Globus pallidus (tissue), 1 donor: ENCODE measurements at places on chromosomes 5 and 9.

DNA sequence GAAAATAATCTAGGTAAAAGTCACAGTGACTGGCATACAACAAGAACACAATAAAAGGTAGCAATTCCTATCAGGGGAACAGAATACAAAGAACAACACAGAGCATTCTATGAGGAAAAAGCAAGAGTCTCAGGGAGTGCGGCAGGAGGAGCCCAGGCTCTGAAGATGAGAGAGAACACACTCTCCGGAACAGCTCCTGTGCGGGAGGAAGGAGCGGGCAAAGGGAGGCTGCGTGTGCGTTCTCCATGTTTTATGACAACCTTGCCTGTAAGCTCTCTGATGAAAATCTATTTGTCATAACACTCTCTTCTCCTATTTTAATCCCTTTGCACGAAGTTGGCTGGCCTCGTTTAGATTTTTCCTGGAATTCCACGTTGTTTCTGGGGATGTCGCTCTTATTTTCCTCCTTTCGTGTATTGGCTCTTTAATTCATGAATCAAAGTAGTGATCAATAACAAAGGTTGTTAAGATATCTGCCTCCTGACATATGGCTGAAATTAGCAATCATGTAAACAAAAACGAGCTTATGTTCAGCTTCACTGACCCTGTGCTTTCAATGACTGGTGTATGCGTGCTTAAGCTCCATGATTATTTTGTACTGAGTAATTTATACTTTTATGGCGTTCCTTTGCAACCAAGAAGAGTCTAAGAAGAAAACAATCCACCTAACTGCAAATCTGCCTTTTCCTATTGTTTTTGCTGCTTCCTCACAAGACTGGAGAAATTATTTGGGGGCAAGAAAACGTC is 109.5 kb downstream of the MYO10 start:
- DNase-seq, result no peak

- no peak for DNase-seq
These were observed 987 bp downstream of the FBXW5 start for GRCh38 chr9:136943291-136944211.

GRCh38 chr9:84756171-84756570 is 86.6 kb downstream of the NTRK2 start:
- peak; percentile 74 for DNase-seq

GRCh38 chr5:766666-767431 is 17.7 kb downstream of the ZDHHC11B start:
- DNase-seq, result no peak

- no peak for DNase-seq
These were observed 138.2 kb downstream of the MVB12B start for GRCh38 chr9:126464694-126465441.

DNA sequence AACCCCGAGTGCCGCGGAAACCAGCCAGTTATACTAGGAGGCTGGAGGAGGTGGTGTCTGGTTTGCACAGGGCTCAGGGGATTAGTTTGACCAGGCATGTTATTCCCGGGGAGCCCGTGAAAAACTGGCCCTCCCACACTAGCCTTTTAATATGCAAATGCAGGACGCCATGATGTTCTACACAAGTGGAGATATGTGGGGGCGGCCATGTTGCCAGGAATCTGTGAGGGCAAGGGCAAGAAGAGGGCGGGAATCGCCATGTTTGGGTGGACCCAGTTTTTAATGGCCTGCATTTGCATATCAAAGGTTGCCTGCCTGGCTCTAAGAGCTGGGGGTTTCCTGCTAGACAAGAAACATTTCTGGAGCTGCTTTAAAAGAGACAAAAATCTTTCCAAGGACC is 940.7 kb downstream of the CDH18 start:
- no peak for DNase-seq

- DNase-seq, result no peak
These were observed 3.4 kb upstream of the F12 start for GRCh38 chr5:177412603-177413233.

GRCh38 chr9:107856633-107857032 is 367.1 kb upstream of the KLF4 start:
- DNase-seq, result no peak

DNA sequence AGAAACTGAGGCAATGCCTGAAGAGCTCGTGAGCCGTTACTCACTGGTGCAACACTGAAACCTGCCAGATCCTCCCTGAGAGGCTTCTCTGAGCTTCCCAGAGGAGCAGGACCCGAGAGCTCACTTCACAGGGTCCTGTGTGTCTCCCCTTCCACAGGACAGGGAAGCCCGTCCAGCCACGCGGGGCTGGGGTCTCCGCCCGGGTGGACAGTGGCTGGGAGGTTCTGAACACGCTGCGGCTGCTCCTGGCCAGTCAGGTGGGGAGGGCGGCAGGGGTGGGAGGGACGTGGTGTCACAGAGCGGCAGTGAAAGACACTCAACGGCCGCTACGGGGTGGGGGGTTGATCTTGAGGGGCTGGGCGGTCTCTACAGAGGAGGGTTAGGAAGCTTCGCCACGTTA is 290 bp upstream of the ZDHHC11 start:
- DNase-seq, result no peak

DNA sequence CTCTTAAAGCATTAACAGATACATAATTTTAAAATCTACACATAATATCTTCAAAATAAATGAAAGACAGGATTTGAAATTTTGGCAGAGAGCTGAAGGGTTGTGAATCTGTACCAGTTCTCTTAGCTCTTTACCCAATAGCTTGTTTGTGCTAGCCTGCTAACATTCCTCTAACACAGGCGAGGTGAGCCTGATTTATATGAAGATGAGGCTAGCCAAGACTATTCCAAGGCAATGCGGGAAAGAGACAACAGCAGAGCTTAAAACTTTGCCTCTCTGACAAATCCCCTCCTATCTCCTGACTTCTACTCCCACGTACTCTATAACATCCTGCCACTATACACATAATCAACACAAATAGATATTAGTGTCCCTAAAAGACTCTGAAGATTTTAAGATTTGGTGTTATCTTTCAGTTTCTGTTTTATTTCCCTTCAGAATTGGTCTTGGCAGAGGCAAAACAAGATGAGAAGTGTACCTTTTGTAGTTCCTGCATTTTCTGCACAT is 745.6 kb upstream of the ZNF608 start:
- DNase-seq, result no peak

GRCh38 chr5:141343242-141343952 is at the start of gene PCDHGA3:
TSS of gene PCDHGA3 (plus strand) at chr5:141343829. CDS start at chr5:141344034, 205 bp downstream.
- no peak for DNase-seq

GRCh38 chr5:24645483-24645882 is 705 bp upstream of the CDH10 start:
- DNase-seq, result no peak

- no peak for DNase-seq
These were observed 56.6 kb downstream of the TEK start for GRCh38 chr9:27165670-27166069.

DNA sequence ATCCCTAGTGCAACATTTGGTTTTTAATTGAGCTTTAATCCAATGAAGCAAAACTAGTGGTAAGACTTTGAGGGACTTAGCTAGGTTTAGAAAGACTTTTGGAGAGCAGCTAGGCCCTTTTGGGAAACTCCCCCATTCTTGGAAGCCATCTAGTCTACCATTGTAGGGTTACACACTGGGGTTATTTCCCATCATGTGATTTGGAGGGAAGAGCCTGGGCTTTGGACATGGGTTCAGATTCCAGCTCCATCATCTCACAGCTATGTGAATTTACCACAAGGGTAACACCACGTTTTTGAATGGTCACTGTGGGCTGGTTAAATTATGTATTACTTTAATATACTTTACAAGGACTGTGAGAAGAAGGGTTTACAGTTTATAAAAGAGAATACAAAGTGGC is 18.3 kb upstream of the TNFSF15 start:
- no peak for DNase-seq

DNA sequence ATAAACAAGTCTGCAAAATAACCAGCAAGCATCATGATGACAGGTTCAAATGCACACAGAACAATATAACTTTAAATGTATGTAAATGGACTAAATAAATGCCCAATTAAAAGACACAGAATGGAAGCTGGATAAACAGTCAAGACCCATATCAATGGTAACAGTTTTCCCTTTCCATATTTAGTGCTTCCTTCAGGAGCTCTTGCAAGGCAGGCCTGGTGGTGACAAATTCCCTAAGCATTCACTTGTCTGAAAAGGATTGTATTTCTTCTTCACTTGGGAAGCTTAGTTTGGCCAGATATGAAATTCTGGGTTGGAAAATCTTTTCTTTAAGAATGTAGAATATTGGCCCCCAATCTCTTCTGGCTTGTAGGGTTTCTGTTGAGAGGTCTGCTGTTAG is 120.2 kb upstream of the RASA1 start:
- DNase-seq, result no peak

GRCh38 chr5:35160486-35161116 is 69.7 kb downstream of the PRLR start:
- DNase-seq, result no peak

GRCh38 chr5:50709471-50709870 is 43.0 kb downstream of the PARP8 start:
- no peak for DNase-seq

DNA sequence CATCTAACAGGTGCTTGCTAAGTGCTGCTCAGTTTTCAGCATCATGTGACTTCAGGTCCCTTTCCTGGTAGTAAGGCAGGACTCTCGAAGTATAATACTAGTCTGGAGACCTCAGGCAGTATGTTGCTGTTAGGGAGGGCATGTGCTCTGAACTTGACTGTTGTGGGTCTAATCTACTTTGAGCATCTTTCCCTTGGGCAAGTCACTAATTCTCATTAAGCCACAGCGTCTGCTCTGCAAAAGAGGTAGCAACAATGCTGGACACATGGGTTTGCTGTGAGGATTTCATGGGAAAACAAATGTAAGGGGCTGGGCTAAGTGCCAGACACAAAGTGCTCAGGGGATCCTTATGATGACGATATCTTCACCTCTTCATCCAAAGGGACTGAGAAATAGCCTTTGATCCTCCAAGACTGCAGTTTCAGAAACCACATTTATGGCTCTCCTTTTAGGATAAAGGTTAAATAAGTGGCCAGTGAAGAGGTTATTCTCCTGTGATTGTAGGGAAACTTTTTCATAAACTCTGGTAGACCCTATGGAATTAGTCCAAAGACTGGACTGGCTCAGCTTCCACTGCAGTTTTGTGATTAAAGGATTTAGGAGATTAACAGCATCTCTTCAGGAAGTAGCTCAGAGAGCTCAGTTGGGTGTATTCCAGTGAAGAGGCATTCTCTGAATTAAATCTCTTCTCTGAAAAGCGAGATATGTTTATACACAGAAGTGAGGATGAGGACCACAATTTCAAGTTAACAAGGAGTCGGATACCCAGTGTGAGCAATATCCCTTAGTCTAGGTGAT is 216.6 kb downstream of the SGCD start:
- no peak for DNase-seq

DNA sequence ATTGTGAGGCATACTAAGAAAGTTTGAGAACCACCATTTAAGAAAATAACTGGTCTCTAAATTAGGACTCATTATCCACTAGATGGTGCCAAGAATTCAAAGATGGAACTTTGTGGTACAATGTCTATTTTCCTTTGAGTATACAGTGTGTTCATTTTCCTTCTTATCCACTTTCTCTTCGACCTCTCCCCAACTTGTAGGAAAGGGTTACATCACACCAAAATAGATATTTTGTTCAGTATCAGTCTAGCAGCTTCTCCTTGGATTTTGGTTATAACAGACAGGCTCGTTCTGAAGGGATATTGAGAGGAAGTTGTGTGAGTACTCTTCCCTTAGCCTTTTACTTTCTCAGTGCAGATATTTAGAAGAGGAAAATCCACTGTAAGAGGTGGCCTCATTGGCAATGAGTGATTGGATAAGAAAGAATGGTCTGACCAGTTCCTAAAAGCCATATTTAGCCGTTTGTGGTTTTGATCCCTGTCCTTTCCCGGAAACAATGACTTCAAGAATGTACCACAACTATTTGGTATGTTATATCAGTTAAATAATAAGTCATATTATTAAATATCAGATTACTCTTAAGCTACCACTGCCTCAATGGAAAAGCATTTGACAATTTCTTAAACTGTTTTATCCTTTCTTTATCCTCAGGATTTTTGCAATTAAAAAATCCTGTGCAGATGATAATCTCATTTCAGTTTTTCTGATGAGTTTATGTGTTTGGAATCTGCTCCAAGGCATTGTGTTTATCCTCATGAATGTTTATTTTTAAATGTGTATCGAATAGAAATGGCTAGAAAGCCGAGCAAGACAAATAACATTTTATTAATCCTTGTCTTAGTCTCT is 69.0 kb upstream of the GRAMD2B start:
- DNase-seq, result peak; percentile 77

GRCh38 chr9:86337469-86338108 is 16.6 kb downstream of the TUT7 start:
- no peak for DNase-seq

DNA sequence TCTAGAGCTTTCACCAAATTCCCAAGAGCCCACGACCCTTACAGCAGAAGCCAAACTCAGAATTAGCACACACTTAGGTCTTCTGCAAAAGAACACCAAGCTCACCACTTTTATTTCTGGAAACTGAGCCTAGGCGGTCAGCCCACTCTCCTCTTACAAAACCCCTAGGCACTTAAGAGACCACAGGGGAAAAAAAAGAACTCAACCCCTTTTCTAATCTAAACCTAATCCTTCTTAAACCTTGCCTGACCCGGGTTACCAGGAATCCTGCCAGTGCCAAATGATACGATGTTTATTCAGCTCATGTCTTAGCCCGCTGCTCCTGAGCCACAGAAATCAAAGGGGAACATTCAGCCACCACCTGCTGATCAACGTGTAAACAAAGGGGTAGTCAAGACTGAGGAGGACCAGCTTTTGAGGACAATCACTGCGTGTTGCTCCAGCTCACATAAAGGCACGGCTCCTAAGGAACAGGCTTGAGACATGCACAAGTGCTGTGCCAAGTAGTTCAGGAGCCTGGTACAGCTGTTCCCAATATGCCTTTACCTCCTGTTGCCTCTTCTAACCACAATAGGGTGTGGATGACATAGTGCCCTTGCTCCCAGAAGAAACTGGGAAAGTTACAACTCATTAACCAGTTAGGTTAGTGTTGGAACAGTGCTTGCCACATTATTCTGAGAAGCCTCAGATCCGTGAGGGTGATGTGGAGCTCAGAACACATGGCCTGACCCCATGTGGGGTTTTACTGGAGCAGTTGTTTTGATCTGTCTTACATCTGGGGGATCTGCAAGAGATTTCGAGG is 49.3 kb downstream of the ZFAND5 start:
- peak; percentile 65 for DNase-seq

DNA sequence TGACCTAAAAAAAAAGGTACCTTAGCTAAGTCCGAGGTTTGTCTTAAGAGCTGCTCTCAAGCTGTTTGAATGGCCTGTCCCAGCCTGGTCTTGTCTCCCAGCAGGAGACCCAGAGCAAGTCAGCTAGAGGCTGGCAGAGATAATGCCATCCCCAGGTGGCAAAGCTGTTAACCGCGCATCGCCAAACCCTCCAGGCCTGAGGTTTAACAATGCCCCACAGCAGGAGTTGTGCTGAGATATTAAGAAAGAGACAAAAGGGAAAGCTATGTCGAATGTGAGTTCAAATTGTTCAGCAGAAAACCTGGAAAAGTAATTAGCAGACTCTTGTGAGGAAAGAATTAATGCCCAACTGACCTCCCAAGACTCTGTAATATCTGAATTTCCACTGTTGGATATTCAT is 187.1 kb downstream of the FSTL4 start:
- DNase-seq, result no peak
